H1 (cell line): ENCODE measurements at places on chromosomes 16 and 17. TPM values are rescaled to one million over a fixed set of nuclear protein-coding genes. Genes with fewer than 3 reads are reported as not detected.

The SPHK1 gene
- total RNA-seq, result 2.4 and 2.6 TPM in 2 replicates

The TBC1D3 gene
- not detected in 2 replicates for total RNA-seq

The TBC1D3I gene
- total RNA-seq, result 0.46 TPM in 1 of 2 replicates, not detected in the other

The TNK1 gene
- total RNA-seq, result 7.6 and 8.7 TPM in 2 replicates

DNA sequence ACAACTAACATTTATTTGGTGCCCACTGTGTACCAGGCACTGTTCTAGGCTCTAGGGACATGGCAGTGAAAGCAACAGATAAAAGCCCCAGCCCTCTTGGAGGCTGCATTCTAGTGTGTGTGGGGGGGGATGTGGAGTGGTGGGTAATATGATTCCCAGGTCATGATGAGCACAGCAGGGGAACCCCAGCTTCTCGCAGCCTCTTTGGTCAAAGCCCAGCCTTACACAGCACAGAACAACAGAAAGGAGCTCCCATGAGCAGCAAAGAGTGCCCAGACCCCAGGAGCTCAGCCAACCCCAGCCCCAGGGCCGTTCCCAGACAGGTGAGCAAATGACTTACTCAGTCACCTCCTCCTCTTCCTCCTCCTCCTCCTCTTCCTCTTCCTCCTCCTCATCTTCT is 21.9 kb downstream of the CNGB1 start:
- DNase-seq, result no peak

DNA sequence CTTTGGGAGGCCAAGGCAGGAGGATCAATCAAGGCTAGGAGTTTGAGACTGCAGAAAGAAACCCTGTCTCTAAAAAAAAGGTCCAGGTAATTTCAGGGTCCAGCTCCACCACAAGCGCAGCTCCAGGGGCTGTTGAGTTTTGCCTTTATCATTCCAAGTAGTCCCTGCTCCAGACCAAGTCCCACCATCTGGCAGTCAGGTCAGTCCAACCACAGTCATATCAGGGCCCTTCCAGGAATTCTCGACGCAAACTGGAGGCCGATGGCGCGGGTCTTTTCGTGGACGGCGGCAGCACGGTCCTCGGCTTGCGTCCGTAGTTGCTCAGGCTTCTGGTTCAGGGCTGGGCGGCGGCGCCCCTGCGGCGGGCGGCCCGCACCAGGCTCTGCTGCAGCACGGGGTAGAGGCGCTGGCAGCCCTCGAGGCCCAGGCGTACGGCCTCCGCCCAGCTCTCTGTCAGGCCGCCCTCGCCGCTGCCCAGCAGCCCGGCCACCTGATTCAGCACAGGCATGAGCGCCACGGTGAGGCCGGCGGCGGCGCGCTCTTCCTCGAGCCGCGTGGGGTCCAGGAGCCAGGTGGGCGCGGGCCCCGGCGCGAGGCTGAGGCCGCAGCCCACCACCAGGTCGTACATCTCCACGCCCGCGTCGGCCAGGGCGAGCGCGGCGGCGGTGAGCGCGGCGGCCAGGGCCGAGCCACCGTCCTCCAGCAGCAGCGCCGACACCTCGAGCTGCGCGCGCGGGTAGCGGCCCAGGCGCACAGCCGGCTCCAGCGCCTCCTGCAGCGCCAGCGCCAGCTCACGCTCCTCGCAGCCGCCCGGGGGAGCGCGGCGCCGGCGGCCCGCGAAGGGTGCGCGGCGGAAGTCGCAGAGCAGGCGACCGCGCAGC is 752 bp downstream of the EXOSC6 start:
- no peak for DNase-seq

DNA sequence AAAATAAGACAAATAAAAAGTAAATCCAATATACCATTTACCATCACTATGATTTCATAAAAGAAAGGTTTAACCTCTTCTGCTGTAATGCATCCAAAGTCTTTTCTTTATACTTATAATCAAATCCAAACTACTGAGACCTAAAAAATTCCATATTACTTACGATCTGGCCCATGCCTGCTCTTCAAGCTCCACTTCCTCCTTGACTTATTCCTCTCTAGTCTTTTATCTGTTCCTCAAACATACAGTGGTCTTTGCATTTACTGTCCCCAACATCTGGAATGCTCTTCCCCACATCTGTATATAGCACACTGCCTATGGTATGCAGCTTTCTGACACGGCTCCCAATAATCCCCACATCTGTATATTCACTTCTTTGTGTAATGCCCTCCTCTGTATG is 33.8 kb downstream of the PCTP start:
- no peak for DNase-seq

The MIS12 gene
- total RNA-seq, result 25.6 and 27.2 TPM in 2 replicates

GRCh38 chr16:70760221-70760620 is 40.7 kb downstream of the VAC14 start:
- no peak for DNase-seq

- DNase-seq, result no peak
These were observed 92.2 kb upstream of the AMZ2 start for GRCh38 chr17:68155692-68156091.

DNA sequence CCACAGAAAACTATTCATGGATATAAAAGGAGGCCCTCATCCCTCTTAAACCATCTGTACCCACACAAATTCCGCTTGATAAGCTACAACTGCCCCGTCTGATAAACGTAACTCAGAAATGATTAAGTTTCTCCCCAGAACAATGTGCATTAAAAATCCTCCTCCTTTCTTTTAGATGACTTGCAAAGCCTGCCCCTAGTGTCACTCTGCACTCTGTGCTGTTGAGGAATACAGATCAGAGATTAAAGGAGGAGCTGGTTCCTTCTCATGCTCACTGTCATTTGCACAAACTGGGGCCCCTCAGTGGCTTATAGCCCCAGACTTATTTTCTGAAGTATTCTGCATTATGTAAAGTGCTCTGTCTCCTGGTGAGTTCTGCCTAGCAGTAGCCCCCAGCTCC is 33.3 kb downstream of the CDRT15 start:
- no peak for DNase-seq

The AP1G1 gene
- total RNA-seq, result 67.9 and 68.4 TPM in 2 replicates

GRCh38 chr16:13063457-13063856 is 162.1 kb downstream of the SHISA9 start:
- DNase-seq, result no peak

DNA sequence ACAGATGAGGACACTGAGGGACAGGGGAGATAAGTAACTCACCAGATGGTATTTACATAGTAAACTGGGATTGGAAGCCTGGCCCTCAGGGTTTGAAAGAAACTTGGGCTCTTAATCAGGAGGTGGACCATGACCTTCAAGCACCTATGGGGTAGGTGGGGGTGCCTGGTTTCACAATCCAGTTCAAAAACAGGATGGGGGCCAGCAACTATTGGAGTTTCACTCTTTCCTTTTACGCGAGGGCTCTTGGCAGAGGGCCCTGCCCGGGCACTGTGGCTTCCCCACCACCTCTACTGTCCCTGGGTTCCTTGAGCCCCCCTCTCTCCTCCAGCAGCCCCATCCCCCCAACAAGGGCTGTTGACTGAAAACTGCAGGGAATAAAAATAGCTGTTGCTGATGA is 11.3 kb upstream of the PRR29 start:
- no peak for DNase-seq

DNA sequence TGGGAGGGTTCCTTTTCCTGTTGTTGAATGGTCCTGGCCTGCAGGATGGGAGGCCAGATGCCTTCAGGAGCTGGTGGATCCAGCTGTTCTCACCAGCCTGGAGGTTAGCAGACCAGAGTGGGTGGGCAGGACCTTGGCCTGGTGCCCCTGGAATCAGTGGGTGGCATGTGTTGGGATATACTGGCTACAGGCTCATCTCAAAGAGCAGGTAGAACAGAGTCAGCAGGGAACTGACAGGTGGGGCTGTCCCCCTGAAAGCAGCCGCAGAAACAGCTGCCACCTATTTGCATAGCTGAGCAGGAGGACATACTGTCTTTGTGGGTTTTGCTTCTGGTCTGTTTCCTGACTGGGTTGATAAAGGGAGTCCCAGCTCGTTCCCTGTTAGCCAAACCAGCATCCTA is 144.1 kb downstream of the RAB11FIP4 start:
- no peak for DNase-seq

- DNase-seq, result no peak
These were observed 3.9 kb upstream of the CDT1 start for GRCh38 chr16:88799569-88800276.

- no peak for DNase-seq
These were observed 10.6 kb downstream of the MYH3 start for GRCh38 chr17:10646392-10646990.

DNA sequence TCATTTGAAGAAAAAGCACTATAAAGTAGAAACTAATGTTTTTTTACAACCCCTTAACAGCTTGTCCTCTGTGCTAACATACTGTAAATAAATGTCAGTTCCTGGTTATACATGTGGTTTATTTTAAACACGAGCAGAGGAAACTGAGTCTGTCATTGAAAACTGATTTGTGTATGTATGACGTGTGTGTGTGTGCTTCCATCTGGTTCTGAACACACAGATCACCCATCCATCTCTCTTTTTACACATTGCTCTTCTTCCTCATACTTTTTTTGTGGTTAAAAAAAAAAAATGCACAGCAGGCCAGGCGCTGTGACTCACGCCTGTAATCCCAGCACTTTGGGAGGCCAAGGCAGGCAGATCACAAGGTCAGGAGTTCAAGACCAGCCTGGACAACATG is 49.5 kb downstream of the ZNF423 start:
- no peak for DNase-seq

DNA sequence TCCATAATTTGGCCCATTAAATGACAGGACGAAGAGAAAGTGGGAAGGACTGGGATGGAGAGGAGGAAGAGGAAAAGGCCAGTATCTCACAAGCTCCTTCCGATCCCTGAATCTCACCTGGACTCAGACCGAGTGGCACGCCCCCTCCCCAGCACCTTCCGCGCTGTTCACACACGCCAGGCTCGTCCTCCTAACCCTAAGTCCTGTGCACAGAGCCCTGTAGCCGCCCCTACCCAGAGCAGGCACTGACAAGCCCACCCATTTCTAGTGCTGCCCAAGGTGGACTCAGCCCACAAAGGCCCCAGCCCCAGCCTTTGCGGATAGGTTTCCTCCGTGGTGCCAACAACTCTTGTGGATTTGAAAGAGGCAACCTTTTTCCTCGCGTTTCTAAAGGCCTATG is 9.2 kb downstream of the HS3ST3B1 start:
- DNase-seq, result no peak

- no peak for DNase-seq
These were observed 11.3 kb upstream of the CYTH1 start for GRCh38 chr17:78793415-78793814.

GRCh38 chr17:56431736-56432135 is 161.8 kb upstream of the NOG start:
- no peak for DNase-seq

The NPIPA2 gene
- total RNA-seq, result 16.8 and 17.8 TPM in 2 replicates

DNA sequence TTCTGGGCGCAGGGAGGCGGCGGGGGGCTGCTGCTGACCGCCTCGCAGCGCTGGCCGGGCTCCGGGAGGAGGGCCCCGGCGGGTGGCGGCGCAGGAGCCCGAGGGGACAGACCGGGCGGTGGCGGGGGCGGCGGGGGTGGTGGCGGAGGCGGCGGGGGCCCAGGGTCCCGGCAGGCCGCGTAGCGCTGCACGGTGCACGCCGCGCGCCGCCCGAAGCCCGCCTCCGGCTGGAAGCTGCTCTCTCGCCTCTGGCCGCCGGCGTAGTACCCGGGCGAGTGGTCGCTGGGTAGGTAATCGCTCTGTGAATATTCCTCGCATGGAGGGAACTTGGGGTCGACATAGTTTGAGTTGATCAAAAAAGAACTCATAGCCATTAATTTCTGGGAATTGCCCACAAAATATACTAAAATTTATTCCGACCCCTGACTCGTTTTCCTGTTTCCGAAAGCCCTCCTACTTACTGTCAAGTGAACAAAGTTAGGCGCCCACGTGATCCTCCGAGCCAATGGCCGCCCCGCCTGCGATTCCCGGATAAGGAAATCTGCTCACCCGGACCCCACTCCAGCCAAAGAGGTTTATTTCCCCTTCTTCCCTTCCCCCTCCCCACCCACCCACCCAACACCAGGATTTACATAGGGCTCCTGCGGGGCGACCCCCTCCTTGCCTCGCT is at the start of gene HOXB4:
HOXB4 (minus strand) TSS at position 405 of the 670 bp plus-strand sequence; CDS start at position 374, 31 bp downstream.
- DNase-seq, result no peak

DNA sequence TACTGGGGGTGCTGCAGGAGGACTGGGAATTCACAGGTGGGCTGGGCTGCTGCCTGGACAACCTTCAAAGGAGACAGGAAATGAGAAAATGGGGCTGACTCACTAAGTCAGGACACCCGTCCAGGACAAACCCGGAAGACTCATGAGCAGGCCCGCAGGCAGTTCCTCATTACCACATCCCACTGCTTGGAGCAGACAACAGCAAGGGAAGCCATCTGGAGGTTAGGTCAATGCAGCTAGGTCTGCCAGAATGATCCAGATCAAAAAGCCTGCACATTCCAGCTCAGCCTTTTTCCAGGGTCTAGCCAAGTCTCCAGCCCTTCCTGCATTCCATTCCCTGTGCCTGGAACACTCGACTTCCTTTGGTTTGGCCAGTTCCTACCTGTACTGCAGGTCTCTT is 536.5 kb upstream of the CDH11 start:
- DNase-seq, result no peak

The TP53TG3C gene
- total RNA-seq, result not detected in 2 replicates

DNA sequence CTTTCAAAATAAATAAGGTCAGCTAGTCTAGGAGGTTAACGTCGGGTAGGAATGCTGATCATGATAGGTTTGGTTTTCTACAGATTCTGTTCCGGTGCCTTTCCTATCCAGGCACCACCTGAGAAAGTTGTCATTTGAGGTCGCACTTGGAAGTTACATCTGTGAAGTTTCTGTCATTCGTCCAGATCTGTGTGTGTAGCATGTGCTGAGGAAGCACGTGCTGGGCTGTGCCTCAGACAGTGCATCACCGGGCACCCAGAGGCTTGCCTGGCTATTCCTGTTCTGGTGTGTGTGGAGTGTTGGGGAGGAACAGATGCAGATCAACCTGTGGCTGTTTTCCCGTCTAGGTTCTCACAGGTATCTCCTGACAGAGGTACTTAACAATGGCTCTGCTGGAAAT is 42.6 kb downstream of the DNAJA2 start:
- no peak for DNase-seq

- no peak for DNase-seq
These were observed 29.5 kb downstream of the MBTD1 start for GRCh38 chr17:51230306-51230705.

- no peak for DNase-seq
These were observed 71.2 kb upstream of the MRTFB start for GRCh38 chr16:13999895-14000425.

- no peak for DNase-seq
These were observed 121.1 kb downstream of the AIPL1 start for GRCh38 chr17:6313835-6314234.

GRCh38 chr16:67537636-67538591 is 9.3 kb downstream of the RIPOR1 start:
- DNase-seq, result no peak

DNA sequence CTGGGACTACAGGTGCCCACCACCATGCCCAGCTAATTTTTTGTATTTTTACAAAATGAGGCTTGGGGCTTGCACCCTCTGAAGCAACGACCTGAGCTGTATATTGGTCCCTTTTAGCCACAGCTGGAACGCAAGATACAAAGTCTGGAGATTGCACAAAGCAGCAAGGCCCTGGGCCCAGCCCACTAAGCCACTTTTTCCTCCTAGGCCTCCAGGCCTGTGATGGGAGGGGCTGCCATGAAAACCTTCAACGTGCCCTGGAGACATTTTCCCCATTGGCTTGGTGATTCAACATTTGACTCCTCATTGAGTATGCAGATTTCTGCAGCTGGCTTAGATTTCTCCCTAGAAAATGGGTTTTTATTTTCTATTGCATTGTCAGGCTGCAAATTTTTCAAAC is 69.2 kb downstream of the CYB561 start:
- no peak for DNase-seq
